ENCODE measurements at places on chromosomes 6 and 20.

DNA sequence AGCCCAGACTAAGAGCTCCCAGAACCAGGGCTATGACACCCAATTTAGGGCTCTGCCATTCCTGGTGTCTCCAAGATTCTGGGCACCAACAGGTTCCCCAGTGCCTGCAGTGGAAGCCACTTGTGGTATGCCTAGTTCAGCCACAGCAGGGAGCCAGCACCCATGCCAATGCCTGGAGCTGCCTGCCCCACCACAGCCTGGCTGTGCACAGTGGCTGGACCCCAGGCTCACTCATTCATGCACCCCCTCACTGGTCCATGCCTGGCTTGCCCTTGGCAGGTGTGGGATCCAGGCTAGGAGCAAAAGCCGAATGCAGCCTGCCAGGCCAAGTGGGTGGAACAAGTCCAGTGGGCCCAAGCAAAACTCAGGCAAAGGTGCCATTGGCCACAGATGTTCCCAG, 91.9 kb downstream of the MKKS start:
- DNase-seq, result no peak

DNA sequence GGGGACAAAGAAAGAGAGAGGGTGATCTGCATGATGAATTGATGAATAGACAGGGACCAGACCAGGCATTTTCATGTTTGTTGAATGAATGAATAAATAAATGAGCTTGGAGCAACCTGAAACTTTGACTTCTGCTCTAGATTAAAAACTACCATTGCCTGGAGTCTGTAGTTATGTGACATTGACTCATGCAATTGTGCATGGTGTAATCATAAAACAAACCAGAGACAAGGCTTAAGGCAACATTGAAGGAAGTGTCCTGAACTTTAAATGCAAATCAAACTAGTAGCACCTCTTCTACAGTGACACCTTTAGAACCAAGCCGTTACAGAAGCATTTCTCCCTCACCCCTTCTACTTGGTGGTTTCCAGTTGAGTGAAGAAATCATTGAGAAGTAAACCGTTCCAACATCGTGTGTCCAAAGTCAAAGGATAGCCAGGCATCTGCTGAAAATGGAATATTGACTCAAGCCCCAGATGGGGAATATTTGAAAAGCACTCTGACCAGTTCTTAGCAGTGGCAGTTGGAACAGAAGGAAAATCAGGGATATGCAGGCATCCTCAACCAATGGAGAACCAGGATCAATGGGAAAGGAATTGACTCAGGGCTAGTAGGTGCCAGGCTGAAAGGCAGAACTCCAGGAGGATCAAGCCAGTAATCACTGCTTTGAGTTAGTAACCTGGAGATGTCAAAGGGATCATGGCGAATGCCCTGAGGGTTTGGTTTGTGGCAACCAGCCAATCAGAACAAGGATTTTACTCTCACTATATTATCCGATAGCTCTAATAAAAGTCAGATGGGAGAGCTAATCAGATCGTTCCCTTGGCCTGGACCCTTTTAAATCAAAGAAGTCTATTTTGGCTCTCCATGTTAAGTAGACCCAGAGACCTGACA, 171.2 kb upstream of the TSHZ2 start:
- no peak for DNase-seq

DNA sequence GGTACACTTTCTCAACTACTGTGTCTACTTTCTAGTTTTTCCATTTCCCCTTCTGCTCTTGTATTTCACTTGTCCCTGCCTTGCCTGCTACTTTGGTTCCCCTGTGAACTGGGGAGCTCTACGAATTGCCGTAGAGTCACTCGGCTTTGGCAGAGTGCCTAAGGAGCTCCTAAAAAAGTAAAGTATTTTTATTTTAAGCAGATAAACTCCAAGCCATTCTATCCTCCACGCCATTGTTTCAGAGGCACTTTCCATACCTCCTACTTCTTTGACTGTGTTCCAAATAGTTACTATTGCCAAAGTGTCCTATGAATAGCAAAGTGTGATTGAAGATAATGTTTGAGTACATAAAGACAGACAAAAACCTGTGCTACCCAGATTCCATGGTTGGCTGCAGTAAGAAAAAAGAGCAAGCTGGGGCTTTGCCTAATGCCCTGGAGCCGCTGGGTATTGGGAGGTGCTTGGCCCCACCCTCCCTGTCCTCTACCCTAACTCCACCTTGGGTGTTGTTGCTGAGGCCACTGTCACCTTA, 5.1 kb upstream of the MBOAT1 start:
- no peak for DNase-seq

DNA sequence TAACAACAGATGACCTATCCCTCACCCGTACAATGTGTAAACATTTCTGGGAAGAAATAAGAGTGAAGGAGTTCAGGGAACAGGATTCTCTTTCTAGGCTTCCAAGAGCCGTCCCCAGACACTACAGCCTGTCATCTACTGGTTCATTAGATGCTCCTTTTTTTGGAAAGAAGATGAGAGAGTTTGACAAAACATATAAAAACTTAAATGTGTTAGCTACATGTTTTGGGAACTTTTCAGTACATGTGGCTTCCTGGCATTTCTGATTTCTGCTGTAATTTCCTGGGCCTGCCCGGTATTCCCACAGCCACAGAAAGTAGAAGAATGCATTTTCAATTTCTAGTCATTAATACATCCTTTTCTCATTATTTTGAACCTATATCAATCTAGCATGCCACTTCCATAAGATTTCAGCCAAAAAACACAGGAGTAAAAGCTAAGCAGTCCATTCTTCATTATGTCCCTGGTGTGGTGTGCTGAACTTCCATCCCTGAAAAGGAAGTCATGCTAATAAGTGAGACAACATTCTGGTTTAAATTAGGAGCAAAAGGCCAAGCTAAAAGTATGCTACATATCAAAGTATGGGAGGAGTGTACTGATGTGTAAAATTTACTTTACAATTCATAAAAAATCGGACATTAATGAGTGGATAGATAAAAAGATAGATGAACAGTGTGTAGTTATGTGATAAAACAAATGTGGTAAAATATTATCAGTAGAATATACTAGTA, 198.2 kb downstream of the WDR27 start:
- no peak for DNase-seq

- DNase-seq, result no peak
Observed at GRCh38 chr6:127279815-127280214, 13.2 kb downstream of the RNF146 start.

- DNase-seq, result no peak
Observed at GRCh38 chr20:48294196-48294595, 508.9 kb upstream of the SULF2 start.

GRCh38 chr20:48096957-48097890, 311.9 kb upstream of the SULF2 start:
- no peak for DNase-seq

DNA sequence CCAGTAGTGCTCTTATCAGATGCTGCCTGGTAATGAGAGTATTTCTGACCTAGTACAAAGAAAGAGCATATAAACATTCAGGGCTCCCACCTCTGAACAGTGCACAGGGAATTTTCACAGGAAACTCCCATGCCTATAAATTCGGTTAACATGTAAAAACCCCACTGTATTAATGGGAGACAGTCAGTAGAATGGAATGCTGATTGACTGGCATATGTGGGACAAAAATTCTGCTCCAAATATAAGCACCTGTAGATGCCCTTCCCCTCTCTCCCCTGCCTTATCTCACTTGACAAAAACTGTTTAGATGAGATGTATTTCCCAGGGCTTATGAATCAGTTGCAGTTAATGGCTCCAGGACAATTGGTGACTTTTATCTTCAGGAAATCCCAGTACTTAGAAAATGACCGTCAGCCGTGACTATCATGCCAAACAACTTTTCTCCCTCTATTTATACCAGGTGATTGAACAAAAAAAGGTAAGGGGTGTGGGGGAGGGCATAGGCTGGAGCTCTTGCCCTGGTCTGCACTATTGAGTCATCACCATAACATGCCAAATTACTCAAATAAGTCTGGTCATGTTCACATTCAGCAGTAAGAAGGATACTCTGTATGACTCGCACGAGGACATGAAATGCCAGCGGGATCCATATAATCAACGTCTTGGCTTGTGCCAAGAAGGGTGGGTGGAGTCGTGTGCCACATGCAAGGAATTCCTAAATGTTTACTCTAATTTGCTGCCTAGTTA, 176.4 kb upstream of the BMP2 start:
- no peak for DNase-seq

- no peak for DNase-seq
Observed at GRCh38 chr6:33678932-33679490, 32.5 kb downstream of the UQCC2 start.

DNA sequence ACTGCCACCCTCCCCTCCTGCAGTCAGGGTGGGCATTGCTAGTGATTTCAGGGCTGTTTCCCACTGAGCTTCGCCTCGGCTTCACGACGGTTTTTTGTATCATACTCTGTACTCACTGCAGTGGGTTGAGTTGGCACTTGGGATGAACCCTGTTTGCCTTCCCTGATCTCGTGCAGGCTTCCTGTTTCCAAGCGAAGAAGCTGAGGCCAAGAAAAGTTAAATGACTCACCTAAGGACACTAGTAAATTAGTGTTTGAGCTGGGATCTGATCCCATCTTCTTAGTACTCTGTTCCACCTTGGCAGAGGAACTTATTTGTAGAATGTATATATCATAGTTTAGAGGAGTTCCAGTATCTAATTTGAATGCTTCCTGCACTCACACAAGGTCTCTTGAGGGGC, 50.3 kb upstream of the VSTM2L start:
- DNase-seq, result no peak

GRCh38 chr6:157151029-157151428, 172.3 kb downstream of the TMEM242 start:
- no peak for DNase-seq

DNA sequence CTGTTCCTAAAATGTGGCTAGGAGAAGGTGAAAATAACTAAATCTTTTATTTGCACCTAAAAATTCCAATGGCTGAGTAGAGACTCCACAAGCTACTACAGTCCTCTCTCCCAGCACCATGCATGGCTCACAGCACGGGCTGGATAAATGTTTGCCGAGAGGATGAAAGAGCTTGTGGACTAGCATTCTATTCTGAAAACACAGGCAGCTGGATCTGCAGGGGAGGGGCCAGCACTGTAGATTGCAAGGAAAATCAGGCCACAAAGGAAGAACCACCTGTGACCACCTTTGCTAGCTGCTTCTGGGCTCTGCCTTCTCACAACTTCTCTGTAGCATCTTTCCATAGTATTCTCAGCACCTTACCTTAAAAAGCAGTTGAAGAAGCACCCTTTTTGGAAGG, 46.6 kb downstream of the CLIC5 start:
- no peak for DNase-seq

DNA sequence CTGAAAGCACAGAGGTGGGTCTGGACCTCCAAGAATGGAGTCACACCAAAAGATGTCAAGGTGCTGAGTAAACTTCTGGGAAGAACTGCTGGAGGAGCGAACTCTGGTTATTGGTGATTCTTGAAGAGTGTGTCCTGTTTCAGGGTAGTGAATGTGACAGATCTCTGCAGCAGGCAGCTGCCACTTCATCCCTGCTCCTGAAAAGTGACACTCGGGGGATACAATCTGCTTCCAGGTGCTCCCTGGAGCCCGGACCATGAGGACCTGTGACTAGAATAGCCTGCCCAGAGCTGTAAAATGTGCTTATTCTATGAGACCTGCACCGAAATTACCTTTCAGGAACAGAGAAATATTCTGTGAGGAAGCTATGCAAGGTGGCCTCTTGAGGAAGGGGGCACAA, 191.1 kb downstream of the FOXC1 start:
- DNase-seq, result no peak

- DNase-seq, result no peak
Observed at GRCh38 chr20:46551522-46552381, 1.3 kb upstream of the OCSTAMP start.

DNA sequence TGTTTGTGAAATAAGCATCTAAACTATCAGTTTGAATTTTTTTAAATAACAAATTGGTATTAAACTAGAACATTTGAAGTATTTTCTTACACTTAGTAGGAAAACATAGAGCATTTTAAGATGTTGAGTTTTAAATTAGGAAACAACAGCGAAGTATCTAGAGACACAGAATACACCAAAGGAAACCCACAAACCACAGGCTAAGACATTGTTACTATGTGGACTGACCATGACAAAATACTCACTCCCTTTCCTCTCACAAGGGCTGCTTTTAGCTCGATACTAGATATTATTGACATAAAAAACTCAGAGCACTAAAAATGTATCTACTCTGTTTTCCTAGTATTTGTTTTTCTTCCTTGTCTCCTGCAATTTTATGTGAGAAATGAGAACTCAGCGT, 266.0 kb upstream of the CITED2 start:
- no peak for DNase-seq

DNA sequence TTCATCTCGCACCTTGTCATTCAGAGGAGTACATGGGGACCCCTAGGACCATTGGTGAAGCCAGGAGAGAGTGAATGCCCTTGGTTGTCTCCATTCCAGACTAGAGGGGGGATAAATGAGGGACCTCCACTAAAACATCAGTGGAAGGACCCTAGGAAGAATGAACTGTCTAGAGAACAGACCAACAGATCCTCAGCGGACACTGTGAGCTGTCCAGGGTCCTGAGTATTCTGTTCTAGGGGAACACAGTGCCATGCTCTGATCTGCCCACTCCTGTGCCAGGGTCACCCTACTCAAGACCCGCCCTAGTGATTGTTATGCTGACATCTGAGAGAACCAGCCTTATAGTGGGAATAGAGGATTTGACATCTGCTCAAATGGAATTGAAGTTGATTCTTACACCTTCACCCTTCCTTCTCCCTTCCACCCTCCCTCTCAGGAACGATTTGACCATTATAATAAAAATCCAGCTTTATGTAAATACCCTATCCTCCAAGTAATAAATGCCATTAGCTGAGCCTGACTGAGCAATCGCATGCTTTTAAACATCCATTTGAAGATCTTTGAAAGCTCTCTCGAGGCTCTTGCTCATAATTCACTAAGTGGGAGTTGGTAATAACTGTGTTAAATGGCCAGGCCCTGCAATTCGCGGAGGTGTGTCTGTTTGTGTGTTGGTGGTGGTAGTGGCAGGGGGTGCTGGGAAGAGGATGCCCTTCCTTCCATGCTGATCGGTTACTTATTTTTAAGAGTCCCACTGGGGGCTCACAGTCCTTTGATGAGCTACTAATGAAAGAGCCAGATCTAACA, 43.6 kb upstream of the SLC32A1 start:
- DNase-seq, result no peak

DNA sequence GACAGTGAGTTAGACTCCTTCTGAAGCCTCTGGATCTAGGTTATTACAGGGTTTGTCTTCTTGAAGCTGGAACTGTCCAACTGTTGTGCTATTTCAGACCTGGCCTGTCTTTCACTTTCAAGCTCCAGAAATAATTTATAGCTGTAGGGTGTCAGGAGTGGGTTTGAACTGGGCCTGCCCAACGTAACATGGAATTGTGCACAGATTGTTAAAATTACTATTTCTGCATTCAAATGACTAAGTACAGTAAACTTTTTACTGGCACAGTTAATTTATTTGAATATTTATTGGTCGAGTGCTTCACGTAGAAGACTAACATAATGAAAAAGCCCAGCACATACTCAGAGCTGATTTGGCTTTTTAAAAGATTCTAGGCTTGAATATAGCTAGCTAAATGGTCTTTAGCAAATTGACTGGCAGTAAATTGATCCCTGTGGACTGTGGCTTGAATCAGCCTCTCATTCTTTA, 74.3 kb downstream of the ARID1B start:
- no peak for DNase-seq

DNA sequence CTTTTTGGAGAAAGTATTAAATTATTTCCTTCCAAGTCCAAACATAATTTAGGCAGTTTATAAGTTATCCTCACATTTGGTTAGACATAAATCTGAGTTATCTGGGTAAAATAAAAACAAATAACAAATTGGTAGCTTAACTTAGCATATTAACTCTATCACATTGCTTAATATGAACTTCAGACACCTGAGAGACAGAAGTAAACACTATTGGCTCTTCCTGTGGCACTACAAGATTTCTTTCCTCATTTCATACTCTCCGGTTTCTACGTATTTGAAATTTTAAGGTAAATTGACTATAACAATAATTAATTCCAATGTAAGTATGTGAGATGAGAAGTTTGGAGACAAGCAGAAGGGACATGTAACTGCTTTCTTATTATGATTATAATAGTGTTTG, 106.8 kb downstream of the TRMT11 start:
- no peak for DNase-seq

All from naive thymus-derived CD8-positive, alpha-beta T cell (primary cell).